ENCODE measurements at places on chromosomes 3 and 15. TPM values are rescaled to one million over a fixed set of nuclear protein-coding genes. Genes with fewer than 3 reads are reported as not detected.

FAM81A gene
- total RNA-seq, result not detected

RASSF1 gene
- total RNA-seq, result 26.9 TPM

IDH3A gene
- total RNA-seq, result 56.5 TPM

LRTM1 gene
- total RNA-seq, result not detected

PLIN1 gene
- not detected for total RNA-seq

IL17RE gene
- 0.72 TPM for total RNA-seq

ASB14 gene
- not detected for total RNA-seq

CLRN1 gene
- not detected for total RNA-seq

CA12 gene
- 7.3 TPM for total RNA-seq

All from placental pericyte (primary cell).